ENCODE measurements at places on chromosomes 2 and 18.

DNA sequence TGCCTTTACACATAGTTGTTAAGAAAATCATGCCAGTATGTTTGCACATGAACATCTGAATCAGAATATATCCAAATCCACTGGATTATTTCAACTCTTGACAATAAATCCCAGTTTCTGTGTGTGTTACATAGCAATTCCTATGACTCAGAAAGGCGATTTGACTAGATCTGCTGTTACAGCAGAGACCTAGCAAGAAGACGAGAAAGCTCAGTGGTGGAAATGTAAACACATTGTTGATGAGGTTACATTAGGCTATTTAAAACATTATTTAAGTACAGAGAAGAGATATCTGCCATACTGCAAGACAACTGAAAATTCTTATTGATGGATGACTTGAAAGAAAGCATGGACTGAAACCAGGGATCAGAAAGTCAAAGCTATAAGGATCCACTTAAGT is 73.0 kb upstream of the SMIM21 start:
- peaks cover 18% of the 10 kb centered on the region for H3K27me3 ChIP-seq
- DNase-seq = no peak
- no peak overlapping the region for H3K27ac ChIP-seq
- no peak overlapping the region for H3K4me3 ChIP-seq
- H3K36me3 ChIP-seq = no peaks in the 10 kb centered on the region
- H3K4me1 ChIP-seq = no peaks in the 10 kb centered on the region

DNA sequence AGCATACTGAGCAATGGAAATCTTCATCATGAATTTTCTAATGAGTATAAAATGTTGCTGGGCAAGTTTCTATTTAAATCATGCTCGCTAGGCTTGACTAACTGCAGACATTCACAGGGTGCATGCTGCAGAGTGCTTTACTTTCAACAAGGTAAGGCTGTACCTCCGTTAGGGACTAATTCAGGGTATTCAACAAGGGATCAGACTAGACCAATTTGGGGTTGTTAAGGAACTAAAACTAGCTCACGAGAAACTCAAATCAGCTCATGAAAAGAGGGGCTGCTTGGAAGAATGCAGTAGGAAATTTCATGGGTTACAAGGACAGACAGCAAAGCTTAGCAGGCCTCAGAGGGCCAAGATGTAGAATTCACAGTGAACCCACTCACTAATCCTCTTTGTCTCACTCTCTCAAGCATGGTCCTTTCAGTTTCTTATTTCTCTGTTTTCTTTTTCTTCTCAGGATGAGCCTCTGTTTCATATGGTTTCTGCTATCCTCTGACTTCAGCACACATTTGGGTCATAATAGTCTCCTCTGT is 2.2 kb downstream of the MYO3B start:
- H3K4me1 ChIP-seq = no peaks in the 10 kb centered on the region
- peaks cover 5% of the 10 kb centered on the region for H3K27me3 ChIP-seq
- no peak overlapping the region for H3K27ac ChIP-seq
- DNase-seq = no peak
- H3K36me3 ChIP-seq = no peaks in the 10 kb centered on the region
- no peak overlapping the region for H3K4me3 ChIP-seq

DNA sequence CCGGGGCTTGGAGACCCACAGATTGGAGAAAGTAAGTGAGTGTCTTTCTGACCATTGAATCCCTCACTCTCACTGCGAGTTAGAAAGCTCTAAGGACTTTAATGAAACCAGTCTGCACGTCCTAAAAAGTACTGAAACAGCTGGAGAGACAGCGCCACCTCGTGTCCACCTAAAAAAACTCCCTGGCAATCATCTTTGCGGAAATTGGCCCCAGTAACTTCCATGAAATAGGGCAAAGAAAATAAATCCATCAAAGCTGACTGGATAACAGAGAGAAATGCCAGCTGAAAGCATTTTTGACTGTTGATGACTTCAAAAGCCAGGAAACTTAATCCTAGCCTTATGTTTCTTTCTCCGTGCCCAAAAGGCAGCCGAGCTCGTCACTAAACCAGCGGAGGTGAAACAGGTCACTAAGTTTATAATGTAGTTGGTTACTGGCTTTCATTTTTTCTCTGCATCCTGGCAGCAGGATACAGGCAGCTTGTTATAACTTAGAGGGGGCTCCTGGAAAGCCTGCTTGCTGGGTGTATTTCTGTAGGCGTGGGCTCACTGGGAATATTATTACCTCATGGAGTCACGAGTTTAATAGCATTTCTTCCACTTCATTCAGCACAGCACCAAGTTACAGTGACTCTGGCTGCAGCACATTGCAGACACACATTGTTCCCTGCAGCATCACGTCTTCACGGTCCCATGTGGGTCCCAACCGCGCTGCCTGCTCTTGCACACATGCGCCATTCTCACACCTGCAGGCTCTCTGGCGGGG is 266.5 kb downstream of the HRH4 start:
- H3K36me3 ChIP-seq = no peaks in the 10 kb centered on the region
- peaks cover 3% of the 10 kb centered on the region for H3K27me3 ChIP-seq
- peak; percentile 22 for DNase-seq
- H3K4me3 ChIP-seq = no peak overlapping the region

DNA sequence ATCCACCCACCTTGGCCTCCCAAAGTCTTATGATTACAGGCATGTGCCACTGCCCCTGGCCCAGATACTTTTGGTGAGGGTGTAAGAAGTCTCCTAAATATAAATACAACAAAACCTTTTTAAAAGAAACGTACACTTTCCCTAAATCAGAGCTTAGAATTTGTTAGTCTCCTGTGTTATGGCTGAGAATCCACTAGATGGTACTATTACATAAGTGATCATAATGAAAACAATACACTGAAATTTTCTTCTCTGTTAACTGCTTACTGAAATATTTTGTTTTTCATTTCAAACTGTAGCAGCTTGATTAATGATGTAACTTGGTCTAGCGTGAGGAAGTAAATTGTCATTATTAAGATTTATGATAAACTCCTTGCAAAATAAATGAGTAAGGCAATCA is 74.8 kb upstream of the FAM98A start:
- no peaks in the 10 kb centered on the region for H3K36me3 ChIP-seq
- no peaks in the 10 kb centered on the region for H3K4me1 ChIP-seq
- no peak overlapping the region for H3K4me3 ChIP-seq
- H3K27me3 ChIP-seq = no peaks in the 10 kb centered on the region
- no peak overlapping the region for H3K27ac ChIP-seq
- no peak for DNase-seq

DNA sequence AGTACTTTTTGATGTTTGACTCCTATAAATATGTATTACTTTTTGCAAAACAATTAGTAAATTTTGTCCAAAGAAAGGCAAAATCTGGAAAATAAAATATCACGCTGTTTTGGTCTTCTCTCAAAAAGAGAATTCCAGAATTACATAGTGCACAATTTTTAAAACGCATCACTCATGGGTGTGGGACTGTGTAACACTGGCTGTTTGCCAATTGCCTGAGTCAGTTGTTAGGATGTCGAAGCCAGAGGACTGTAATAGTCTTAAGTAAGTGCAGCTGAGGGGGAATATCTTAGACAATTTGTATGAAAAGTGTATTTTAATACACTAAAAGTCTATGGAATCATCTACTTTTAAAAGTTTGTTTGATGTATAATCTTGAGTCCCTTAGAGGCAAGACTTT is 24.1 kb upstream of the EPHA4 start:
- H3K27ac ChIP-seq = no peak overlapping the region
- no peak for DNase-seq
- no peaks in the 10 kb centered on the region for H3K4me1 ChIP-seq
- H3K27me3 ChIP-seq = no peaks in the 10 kb centered on the region
- no peak overlapping the region for H3K4me3 ChIP-seq

DNA sequence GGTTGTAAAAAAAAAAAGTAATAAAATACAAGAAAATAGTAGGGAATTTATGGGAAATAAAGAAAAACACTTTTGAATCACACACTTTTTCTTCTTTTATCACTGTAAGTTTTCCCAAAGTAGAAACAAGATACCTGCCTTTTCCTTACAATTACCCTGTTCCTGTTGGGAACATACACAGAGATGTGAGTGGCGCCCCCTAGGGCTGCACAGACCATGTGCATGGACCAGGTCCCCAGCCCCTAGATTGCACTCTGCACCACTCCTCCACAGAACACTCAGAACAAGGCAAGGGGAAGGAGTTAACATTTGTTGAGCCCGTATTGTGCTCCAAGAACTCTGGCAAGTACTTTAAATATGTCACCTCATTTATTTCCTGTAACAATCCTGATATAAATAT is 118.7 kb upstream of the NRP2 start:
- DNase-seq = no peak
- H3K36me3 ChIP-seq = no peaks in the 10 kb centered on the region
- no peak overlapping the region for H3K4me3 ChIP-seq
- H3K4me1 ChIP-seq = no peaks in the 10 kb centered on the region
- H3K27me3 ChIP-seq = peaks cover 17% of the 10 kb centered on the region

GRCh38 chr18:70387027-70387426 is 98.2 kb downstream of the SOCS6 start:
- no peaks in the 10 kb centered on the region for H3K27me3 ChIP-seq
- H3K4me1 ChIP-seq = no peaks in the 10 kb centered on the region
- H3K27ac ChIP-seq = no peak overlapping the region
- DNase-seq = no peak

GRCh38 chr18:59861963-59862819 is 37.6 kb upstream of the PMAIP1 start:
- no peaks in the 10 kb centered on the region for H3K4me1 ChIP-seq
- H3K27me3 ChIP-seq = peaks cover 4% of the 10 kb centered on the region
- no peak overlapping the region for H3K4me3 ChIP-seq

DNA sequence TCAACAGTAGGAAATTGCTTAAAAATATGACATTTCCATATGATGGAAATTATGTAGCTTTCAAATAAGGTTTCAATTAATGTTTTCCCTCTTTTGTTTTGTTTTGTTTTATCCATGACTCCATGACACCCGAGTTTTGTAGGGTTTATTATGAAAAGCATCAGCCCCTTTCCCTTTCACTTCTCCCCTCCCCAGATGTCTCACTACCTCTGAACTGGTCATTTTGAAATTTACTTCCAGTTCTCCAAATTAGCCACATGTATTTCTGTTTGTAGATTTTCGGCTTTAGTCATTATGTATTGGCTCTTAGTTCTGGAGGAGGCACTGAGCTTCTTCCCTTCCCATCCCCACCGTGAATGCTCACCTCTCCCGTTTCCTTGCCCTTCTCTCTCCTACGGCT is 18.6 kb upstream of the VPS4B start:
- no peaks in the 10 kb centered on the region for H3K36me3 ChIP-seq
- H3K27me3 ChIP-seq = peaks cover 23% of the 10 kb centered on the region
- no peak for DNase-seq
- H3K4me3 ChIP-seq = no peak overlapping the region

GRCh38 chr2:39736640-39737039 is 42.4 kb downstream of the THUMPD2 start:
- peaks cover 48% of the 10 kb centered on the region for H3K36me3 ChIP-seq
- DNase-seq = no peak
- peaks cover 8% of the 10 kb centered on the region for H3K4me1 ChIP-seq
- H3K4me3 ChIP-seq = no peak overlapping the region

GRCh38 chr2:46747297-46747818 is 168.2 kb downstream of the MCFD2 start:
- H3K27ac ChIP-seq = no peak overlapping the region
- no peaks in the 10 kb centered on the region for H3K36me3 ChIP-seq
- H3K4me3 ChIP-seq = no peak overlapping the region

- H3K27ac ChIP-seq = peak overlapping the region; percentile 96
- H3K36me3 ChIP-seq = peaks cover 27% of the 10 kb centered on the region
- peaks cover 56% of the 10 kb centered on the region for H3K4me1 ChIP-seq
- peaks cover 2% of the 10 kb centered on the region for H3K27me3 ChIP-seq
These were observed 648 bp downstream of the ARID5A start for GRCh38 chr2:96537066-96537733.

Measured in T-helper 2 cell treated with Interferon-gamma antibody and Interleukin-4, amounts not matched to agents 5 μg/mL and 100 μg/mL, for 36 hours (primary cell).